RPMI7951 (cell line): ENCODE measurements at places on chromosomes 1 and 21. TPM values are rescaled to one million over a fixed set of nuclear protein-coding genes. Genes with fewer than 3 reads are reported as not detected.

C1orf87 gene
- not detected in 2 replicates for total RNA-seq

CTSK gene
- total RNA-seq: 70.5 and 75.1 TPM in 2 replicates

KCNE2 gene
- total RNA-seq: not detected in 2 replicates

CD1B gene
- total RNA-seq: not detected in 2 replicates

RAB25 gene
- total RNA-seq: not detected in 2 replicates

TTC34 gene
- total RNA-seq: under 0.01 and 0.12 TPM in 2 replicates

CELA3A gene
- total RNA-seq: not detected in 2 replicates

GUK1 gene
- total RNA-seq: 294 and 365 TPM in 2 replicates

CCDC17 gene
- 0.20 and 0.36 TPM in 2 replicates for total RNA-seq

LCE1F gene
- not detected in 2 replicates for total RNA-seq

GSTM5 gene
- total RNA-seq: 0.48 TPM in 1 of 2 replicates, not detected in the other

TCEA3 gene
- 1.7 and 2.3 TPM in 2 replicates for total RNA-seq

STK40 gene
- 16.7 and 18.2 TPM in 2 replicates for total RNA-seq

HSD3B1 gene
- not detected in 2 replicates for total RNA-seq

S100A3 gene
- 7.7 and 15.3 TPM in 2 replicates for total RNA-seq

NKAIN1 gene
- total RNA-seq: 0.20 and 2.2 TPM in 2 replicates

LRRC7 gene
- 0.12 and 0.20 TPM in 2 replicates for total RNA-seq

BARHL2 gene
- not detected in 2 replicates for total RNA-seq

LHX8 gene
- 8.6 and 9.0 TPM in 2 replicates for total RNA-seq

SH3D21 gene
- 4.3 and 7.2 TPM in 2 replicates for total RNA-seq

GRCh38 chr1:4079815-4080214, 179.7 kb upstream of the C1orf174 start:
- no peak for DNase-seq

GRCh38 chr1:82464362-82465001, 663.7 kb downstream of the ADGRL2 start:
- peak; percentile 6 for DNase-seq

DNA sequence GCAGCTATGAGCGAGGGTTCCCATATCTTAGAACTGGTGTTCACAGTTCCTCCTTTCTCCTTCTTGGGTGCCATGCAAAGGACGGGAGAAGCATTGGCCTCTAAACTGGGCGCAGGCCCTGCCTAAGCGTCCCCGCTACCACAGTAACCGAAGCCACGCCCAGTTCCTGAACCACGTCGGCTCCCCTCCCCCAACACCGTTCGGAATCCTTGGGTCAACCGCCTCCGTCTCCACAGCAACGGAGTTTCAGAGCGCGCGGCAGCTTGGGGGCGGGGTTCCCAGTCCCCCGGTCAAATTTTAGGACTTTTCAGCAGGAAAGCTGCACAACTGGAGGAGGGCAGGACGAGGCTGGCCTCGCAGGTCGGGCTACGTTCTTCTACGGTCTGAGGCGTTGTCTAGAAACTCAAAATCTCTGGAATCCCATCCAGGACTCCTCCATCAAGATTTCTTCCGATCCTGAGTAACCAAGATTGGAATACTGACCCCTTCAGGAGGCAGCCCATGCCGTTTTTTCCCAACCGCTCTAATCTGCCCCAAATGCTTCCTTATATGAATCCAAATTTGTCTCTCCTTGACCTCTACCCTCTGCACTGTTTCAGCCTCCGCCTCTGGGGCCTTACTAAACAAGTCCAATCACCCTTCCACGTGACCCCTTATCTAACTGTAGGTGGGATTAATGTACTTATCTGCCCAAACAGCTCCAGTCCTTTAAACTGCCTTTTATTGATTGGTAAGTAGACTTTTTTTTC, at the start of gene SPAG17:
TSS of gene SPAG17 (minus strand) at position 145 of the 749 bp plus-strand sequence. CDS start at position 74, 71 bp downstream.
- DNase-seq: peak; percentile 50

DNA sequence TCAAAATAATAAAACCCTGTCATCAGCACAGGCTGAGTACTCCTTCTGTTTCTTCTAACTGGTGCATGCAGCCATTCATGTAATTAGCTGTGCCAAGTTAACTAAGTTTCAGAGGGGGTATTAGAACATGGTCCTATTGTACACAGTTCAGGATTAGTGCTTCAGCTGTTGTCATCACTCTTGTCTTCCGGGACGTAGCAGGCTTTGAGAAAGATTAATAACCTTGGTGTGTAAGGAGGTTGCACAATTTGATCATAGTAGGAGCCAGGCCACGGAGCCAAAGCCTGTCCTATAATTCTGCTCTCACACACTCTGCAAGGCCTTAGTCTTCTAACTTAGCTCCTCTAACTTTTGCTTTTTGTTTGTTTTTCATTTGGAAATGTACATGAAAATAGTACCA, 44.7 kb downstream of the PTGFRN start:
- no peak for DNase-seq

DNA sequence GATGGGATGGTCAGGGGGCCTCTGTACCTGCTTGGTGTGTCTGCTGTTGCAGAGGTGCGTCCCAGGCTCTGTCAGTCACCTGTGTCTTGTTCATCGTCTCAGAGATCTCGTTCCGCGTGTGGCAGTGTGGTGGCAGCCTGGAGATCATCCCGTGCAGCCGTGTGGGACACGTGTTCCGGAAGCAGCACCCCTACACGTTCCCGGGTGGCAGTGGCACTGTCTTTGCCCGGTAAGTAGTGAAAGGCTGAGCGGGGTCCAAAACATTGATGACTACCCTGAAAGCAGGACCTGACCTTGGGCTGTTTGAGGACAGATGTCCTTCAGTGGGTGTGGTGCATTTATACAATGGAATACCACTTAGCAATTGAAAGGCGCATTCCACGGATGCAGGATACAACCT, 171.0 kb downstream of the PGBD5 start:
- DNase-seq: no peak

DNA sequence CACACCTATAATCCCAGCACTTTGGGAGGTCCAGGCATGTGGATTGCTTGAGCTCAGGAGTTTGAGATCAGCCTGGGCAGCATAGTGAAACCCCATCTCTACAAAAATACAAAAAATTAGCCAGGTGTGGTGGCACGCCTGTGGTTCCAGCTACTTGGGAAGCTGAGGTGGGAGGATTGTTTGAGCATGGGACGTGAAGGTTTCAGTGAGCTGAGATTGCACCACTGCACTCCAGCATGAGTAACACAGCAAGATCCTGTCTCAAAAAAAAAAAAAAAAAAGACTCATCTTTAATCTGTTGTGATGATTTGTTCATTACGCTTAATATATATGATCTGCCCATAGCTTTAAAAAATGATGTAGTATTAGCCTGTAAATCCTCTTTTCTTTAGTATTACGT, 44.0 kb downstream of the OR10J1 start:
- no peak for DNase-seq

GRCh38 chr1:93029317-93029716, 49.8 kb upstream of the MTF2 start:
- no peak for DNase-seq

GRCh38 chr21:37231671-37232070, 35.5 kb downstream of the VPS26C start:
- DNase-seq: no peak

- no peak for DNase-seq
Measured at GRCh38 chr1:55046871-55047270, 7.5 kb downstream of the PCSK9 start.

- no peak for DNase-seq
Measured at GRCh38 chr1:84795213-84795612, 97.8 kb downstream of the LPAR3 start.

DNA sequence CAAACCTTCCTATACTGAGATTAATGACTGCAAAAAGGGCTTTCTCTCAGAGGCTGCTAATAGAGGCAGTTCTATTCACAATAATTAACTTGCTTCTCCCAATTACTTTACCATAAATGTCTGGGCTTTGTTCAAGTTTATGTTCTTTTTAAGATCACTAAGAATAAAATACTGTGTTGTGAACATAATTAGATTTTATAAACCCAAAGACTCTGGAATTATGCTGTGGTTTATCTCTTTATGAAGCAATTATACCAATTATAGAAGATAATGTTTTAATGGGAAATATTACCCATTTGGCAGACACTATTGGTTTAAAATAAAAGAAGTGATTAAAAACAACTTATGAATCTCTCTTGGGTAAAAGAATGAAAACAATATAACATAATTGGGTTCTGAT, 43.5 kb upstream of the IL12RB2 start:
- no peak for DNase-seq

DNA sequence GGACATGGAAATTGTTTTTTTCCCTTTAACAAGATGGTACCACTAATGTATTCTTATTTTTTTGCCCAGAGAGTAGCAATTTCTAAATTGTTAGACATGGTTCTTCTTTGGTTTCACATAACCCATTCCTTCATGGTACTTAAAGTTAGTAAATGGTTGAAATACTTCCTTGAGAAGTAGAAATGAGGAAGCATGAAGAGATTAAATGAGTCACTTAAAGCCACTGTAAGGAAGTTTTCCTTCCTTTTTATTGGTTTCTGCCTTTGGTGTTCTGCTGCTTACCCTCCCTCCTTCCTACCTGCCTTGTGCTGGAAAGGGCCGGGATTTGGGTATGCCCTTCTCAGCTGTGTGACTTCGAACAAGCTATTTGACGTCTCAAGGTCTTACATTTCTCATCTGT, 101.0 kb downstream of the KIF26B start:
- DNase-seq: no peak

GRCh38 chr1:162383091-162383490, 1.6 kb downstream of the C1orf226 start:
- DNase-seq: no peak

DNA sequence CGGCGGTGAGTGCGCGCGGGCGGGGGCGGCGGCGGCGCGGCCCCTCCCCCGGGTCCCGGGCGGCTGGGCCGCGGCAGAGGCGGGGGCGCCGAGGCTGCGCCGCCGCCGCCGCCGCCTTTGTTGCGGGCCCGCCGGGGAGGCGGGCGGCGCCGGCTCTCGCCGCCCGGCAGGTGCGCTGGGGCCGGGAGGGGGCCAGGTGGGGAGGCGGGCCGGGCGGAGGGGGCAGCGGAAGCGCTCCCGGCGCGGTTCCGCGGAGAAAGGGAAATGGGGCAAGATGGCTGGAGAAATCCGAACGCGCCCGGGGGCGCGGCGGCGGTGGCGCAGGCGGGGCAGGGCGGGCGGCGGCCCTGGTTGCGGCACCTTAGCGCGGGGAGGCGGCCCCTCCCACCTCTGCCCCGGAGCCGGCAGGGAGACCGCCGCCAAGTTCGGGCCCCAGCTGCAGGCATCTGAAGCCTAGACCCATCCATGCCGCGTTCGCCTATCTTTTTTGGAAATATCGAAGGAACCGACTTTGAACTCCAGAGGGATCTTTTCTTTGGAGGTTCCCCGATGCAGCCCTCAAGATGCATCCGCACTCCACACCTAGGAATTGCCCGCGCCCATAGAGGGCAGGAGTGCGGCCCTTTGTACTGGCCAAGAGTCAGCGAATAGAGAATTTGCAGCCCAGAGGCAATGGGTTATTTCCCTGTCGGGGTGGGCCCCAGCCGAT, 479 bp downstream of the POGK start:
- DNase-seq: peak; percentile 39

- DNase-seq: no peak
Measured at GRCh38 chr1:9639227-9639626, 12.3 kb upstream of the PIK3CD start.

DNA sequence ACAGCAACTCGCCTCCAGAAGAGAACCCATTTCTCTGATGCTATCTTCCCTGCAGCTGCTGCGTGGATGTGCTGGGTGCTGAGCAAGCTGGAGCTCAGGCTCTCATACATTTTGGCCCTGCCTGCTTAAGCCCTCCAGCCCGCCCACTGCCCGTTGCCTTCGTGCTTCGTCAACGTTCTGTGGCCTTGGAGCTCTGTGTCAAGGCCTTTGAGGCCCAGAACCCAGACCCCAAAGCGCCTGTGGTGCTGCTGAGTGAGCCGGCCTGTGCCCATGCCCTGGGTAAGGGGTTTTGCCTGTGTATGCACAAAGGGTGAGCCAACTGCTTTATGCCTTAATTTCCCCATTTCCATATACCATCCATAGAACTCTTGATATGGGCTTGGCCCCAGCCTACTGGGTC, 1.1 kb downstream of the DPH2 start:
- no peak for DNase-seq

DNA sequence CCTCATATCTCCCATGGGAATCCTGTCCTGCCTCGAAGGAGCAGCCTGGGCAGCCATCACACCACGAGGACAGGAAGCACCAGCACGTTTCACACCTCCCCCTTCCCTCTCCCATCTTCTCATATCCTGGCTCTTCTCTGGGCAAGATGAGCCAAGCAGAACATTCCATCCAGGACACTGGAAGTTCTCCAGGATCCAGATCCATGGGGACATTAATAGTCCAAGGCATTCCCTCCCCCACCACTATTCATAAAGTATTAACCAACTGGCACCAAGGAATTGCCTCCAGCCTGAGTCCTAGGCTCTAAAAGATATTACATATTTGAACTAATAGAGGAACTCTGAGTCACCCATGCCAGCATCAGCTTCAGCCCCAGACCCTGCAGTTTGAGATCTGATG, 8.7 kb downstream of the SLAMF8 start:
- no peak for DNase-seq

GRCh38 chr1:10716840-10717239, 79.6 kb downstream of the CASZ1 start:
- DNase-seq: no peak

GRCh38 chr1:168570652-168571051, 5.8 kb upstream of the XCL1 start:
- no peak for DNase-seq

DNA sequence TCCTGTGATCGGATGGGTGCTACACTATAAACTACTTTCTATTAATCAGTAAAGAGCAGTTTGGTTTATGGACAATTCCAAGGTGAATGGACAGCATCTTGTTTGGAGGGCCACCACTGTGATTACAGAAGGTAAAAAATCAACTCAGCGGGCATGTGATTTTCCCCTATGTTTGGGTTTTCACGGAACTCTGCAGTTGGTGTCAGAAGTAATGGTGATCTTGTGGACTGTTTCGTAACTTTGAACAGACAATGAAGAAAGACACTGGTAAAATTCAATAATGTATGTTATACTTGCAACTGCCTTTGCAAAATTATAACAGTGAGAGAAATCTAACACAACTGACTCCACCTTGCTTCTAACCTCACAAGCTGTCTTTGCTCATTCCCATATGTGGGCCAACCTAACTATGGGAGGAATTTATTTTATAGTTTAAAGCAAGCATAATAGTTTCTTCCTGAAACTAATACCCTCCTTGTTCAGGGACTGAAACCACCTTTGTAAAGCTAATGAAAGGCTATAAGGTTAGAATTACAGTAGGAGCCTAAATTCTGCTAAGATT, 53.2 kb downstream of the TRIM33 start:
- DNase-seq: no peak

GRCh38 chr1:224565186-224565585, 50.9 kb upstream of the CNIH3 start:
- peak; percentile 99 for DNase-seq

DNA sequence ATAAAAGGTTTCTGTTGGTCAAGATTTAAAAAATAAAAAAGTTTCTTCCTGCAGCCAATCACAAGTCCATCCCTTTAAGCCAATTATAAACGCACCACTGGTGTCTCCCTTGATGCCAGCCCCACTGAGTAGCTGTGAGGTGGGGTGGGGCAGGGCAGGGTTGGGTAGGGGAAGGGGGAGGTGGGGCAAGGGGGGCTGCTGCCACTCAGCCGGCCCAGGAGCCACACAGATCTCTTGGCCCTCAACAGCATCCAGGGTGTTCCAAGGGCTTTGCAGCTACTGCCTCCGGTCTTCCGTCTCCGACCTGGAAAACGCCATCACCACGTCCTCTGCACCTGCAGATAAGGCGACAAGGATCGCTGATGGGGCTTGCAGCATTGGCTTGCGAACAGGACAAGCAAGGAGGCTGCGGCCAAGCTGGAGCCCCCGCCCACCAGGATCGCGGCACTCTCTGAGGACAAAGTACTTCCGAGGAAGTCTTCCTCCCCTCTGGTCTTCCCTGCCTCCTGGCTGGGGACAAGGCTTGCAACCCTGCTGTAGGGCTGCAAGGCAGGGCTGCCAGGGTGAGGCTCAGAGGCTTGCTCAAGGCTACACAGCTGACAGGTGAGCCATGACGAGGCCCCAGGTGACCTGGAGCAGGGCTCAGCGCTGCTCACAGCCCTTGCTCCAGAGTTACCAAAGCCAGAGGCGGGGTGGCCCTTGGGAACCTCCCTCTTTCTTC, 26.8 kb upstream of the CLSTN1 start:
- DNase-seq: no peak
